ENCODE measurements at places on chromosomes 3 and 15.
A peak's percentile ranks its signal among the peaks of the same experiment; 100 is the strongest.

GRCh38 chr3:2415083-2415482 lies 316.4 kb downstream of the CNTN4 start:
- no peak for DNase-seq

- no peak for DNase-seq
Observed at GRCh38 chr3:142947352-142947751, 16.1 kb downstream of the PAQR9 start.

DNA sequence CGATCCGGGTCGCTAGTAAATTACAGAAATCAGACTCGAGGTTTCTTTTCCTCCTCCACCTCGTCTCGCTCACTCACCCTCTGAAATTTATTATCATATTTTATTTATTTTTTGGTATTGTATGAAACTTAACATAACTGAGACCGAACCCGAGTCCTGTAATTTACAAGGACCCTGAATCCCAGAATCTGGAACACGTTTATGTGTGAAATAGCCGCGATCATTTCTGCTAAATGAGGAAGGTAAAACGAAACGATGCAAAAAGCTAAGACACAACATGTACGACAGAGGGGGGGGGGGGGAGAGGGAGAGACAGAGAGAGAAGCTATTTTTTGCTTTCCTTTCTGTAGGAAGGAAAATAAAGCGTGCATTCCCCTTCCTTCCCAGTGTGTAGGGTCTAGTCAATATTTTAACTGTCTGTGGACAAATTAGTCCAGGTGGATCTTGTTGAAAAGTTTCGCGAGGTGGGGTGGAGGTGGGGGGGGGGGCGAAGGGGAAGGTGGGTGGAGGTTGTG lies 1.6 kb downstream of the BBX start:
- peak; percentile 18 for DNase-seq

DNA sequence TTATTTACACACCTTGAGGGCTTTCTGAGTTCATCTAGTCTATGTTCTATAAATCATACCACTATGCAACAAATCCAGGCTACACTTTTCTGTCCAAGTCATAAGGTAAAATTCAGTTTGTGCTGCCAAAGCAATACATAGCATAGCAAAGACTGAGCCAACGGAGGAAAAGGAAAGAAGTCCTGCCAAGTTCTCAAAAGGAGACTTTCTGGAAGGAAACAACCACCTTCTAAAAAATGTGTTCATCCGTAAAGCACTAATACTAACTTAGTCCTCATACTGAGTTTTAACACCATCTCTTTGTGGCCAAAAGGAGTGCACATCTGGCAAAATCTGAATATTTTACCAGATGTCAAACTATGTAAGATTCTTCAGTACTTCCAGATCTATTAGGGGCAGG lies 620.2 kb downstream of the RBMS3 start:
- DNase-seq = no peak

DNA sequence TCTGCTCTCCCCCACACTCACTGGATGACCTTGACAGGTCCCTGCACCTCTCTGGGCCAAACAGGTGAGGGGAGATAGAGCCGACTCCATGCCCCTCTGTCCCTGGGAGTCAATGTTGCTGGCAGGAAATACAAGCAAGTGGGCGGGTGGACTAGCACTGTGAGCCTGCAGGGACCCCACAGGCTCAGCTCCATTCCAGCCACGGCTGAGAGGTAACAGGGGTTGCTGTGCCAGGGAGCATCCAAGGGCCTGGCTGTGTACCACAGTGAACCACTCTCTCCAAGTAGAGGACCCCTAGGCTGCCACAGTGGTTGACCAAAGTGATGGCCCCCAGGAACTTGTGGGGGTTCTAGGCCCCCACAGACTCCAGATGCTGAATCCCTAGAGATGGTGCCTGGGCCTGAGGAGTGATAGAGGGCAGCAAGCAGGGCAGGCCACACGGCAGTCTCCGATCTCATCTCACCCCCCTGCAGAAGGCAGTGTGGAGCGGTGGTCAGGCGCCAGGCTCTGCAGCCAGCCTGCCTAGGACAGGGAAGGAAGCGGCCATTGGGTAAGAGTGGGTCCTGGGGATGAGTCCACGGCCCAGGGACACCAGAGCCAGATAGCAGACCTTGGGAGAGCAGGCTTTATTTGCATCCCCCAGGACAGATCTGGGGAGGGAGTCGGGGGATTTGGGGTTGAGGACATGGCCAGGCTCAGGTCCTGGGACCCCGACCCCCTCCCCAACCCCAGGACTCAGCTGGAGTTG lies 3.2 kb downstream of the TNNC1 start:
- DNase-seq = no peak

DNA sequence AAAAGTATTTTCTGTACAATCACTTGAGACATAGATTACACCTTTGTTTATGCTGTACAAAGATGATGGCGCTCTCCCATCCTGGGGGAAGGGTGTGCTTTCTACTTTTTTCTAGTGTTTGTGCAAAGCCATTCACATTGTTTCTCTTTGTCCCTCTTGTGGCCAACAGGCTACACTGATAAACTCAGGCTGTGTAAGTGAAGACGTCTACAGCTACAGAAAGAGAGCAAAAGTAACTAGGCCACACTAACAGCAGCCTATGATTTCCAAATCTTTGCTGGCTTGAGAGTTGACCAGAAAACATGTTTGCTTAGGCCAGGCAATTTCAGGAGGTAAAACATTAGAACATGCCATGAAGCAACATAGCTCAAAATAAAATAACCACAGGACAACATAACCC lies 75.1 kb downstream of the FOXB1 start:
- no peak for DNase-seq

DNA sequence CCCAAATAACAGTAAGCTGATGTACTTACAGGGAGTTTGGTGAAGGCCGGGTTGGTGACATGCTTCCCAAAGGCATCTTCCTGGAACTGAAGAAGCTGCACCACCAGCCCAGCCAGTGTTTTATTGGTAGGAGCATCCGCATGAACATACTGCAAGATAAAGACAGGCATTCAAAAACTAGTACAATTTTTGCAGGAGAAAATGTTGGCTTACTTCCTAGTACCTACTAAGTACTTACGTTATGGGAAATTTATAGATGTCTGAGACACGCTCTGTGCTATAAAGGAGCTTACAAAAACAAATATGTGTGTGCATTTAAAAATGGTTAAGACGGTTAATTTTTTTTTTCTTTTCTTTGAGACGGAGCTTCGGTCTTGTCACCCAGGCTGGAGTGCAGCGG lies 8.9 kb downstream of the SMARCC1 start:
- DNase-seq = no peak

- no peak for DNase-seq
Observed at GRCh38 chr3:138057384-138057783, 47.4 kb downstream of the CLDN18 start.

DNA sequence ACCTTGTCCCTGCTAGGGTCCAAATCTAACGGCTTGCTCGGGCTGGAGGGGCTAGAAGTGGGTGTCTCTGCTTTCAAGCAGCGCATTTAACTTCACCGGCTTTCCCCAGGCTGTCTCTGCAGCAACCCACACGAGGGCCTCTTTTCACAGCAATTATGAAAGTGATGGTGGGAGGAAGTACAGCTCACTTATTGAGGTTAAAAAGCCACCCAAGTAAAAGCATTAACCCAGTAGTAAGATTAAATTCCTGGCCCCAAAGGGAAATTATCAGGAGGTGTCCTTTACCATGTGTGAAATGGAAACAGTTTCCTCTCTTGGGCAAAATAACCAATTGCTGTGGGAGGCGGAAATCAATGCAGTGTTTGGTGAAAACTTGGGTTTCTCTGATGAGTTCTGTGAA lies 41.1 kb downstream of the NGRN start:
- peak; percentile 62 for DNase-seq
